ENCODE measurements at places on chromosomes 2 and 18.

GRCh38 chr2:108534584-108535356 lies 500 bp downstream of the LIMS1 start:
- DNase-seq = peak; percentile 77

DNA sequence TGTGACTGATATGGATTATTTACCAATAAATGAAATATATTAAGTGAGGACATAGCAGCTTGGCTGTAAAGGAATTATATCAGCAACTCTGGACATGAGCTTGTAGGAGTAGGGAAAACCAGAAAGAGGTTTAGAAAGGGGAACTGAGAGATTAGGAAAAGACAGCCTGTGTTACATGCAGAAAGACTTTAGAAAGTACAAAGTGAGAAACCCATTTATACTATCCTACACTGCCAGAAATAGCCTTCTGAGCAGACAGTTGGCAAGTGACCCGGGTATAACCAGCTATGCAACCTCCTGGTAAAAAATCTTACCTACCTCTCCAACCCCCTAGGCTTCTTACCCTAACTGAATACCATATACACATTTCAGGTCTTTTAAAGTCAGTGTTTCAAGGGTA lies 134.1 kb downstream of the ANKRD44 start:
- no peak for DNase-seq

DNA sequence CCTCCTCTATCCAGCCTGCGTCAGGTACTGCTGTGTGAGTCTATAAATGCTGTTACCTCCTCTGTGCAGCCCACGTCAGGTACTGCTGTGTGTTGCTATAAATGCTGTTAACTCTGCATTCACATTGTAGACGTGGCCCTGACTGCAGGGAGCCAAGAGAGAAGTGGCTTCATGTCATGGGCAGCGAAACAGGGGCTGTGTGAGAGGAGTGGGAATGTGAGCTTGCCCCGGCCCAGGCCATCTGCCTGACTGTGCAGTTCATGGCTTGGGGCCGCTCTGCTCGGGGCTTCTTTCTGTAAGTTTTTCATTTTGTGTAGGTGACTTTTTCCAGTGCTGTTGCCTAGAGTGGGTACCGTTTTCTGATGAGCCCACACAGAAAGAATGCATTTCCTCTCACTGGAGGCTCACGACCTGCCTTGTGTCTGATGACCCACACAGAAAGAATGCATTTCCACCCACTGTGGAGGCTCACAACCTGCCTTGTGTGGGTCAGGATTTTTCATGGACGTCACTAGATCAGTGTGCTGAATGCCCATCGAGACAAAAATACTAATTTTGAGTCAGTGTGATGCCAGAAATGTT lies 104.5 kb downstream of the SNTG2 start:
- no peak for DNase-seq

DNA sequence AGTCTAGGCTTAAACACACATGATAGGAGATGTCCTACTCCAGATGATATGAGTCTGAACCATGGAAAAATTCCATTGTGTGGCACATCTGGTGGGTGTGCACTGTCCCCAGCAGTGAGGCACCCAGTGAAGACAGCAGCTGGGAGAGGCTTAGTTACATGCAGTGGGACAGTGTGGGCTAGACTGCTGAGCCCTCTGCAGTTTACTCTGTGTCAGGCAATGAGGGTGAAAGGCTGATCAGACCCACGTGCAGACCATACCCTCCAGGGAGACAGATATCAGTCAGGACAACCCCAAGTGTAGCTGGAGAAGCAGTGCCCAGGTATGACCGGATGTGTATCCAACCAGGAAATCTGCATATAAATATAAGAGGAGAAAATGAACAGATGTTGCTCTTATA lies 13.4 kb downstream of the IL37 start:
- no peak for DNase-seq

DNA sequence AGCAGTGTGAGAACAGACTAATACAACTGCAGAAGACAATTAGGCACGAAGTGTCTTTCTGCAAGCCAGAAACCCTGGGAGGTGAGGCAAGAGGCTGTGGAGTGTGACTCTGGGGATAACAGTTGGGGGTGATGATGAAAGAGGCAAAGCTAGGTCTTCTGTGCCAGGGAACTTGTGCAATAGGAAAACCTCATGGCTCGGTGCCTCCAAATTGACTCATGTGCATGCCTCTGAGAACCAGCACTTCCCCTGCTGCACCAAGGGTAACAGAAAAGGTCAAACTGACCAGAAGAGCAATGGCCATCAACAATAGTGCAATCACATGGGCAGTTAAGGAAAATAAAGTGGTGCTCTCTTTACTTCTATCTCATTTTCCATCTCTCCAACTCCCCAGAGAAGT lies 136.4 kb downstream of the SCG2 start:
- no peak for DNase-seq

- no peak for DNase-seq
Measured at GRCh38 chr2:239386872-239387445, 13.9 kb downstream of the HDAC4 start.

DNA sequence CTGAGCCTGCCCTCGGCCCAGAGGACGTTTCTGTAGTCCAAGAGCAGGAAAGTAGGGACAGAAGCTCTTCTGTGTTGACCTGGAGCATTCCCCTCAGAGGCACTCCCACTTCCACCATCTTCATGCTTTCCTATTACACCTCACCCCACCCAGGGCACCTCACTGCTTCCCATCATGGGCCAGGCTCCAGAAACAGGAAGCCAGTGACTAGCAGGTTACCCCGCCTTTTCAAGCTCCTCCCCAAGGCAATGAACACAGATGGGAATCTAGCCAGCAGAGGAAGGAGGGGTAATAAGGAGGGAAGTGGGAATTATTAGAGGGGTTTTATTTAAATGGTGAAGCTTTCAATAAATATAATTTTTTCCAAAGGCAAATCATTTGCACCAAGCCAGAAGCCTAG lies 308.8 kb upstream of the MGAT5 start:
- no peak for DNase-seq

GRCh38 chr18:3040173-3040572 lies 27.2 kb upstream of the LPIN2 start:
- DNase-seq = no peak

DNA sequence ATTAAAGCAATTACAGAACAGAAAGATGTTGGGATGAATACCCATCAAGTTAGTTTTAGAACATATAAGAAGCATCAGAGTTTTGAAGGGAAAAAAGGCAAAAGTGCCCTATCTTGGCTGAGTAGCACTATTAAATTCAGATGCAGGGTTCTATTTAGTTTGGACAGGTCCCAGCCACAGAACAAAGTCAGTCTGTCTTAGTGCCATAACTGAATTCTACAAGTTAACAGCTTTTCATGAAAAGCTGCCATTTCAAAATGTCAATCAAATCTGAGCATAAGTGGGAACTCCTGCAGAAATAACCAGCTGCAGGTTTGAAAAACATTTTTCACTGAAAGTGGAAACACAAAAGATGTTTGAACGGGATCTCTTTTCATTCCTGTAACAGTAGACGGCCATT lies 160.4 kb downstream of the SRBD1 start:
- DNase-seq = no peak

- DNase-seq = no peak
Measured at GRCh38 chr2:202278944-202279343, 13.4 kb downstream of the NOP58 start.

GRCh38 chr2:73889206-73889605 lies 3.6 kb upstream of the ACTG2 start:
- DNase-seq = no peak

DNA sequence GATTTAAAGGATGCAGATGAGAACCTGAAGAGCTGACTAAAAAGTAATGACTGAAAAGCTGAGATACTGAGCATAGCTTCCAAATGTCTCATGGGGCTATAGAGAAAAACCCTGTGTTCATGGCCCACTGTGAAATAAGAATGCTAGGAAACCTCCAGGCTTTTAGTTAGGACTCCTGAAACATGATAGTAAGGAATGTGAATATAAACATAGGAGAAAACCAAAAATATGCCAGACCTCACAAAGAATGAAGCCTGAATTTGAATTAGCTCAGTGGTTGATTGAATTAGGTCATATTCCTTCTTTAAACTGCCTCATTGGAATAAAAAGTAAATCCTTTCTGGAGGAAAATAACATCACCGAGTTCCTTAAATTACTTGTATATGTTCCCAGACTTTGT lies 194.5 kb upstream of the NXPH2 start:
- no peak for DNase-seq

- DNase-seq = no peak
Measured at GRCh38 chr2:73131807-73132206, 19.1 kb upstream of the RAB11FIP5 start.

- DNase-seq = no peak
Measured at GRCh38 chr2:9146646-9147045, 60.0 kb upstream of the ASAP2 start.

- DNase-seq = no peak
Measured at GRCh38 chr2:233853883-233854240, 473 bp downstream of the HJURP start.

GRCh38 chr2:236194786-236195185 lies 26.6 kb upstream of the GBX2 start:
- DNase-seq = no peak

DNA sequence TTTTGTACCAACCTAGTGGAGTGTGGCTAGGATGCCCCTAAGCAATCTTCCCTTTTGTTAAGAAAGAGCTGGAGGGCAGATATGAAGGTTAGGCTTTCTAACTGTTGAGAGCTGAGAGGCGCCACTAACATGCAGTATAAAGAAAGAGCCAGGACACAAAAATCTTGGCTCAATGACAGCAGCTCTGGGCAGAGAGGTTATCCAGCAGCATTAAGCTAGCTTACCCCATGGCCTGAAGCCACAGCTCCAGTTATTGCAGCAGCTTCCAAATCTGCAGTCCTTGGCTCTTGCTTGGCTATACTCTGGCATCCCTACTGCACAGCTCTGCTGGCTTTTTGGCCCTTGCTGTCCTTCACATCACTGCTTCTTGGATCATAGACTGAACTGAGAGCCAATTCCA lies 213.4 kb downstream of the GPD2 start:
- no peak for DNase-seq

- no peak for DNase-seq
Measured at GRCh38 chr18:24530630-24531111, 70.2 kb downstream of the HRH4 start.

DNA sequence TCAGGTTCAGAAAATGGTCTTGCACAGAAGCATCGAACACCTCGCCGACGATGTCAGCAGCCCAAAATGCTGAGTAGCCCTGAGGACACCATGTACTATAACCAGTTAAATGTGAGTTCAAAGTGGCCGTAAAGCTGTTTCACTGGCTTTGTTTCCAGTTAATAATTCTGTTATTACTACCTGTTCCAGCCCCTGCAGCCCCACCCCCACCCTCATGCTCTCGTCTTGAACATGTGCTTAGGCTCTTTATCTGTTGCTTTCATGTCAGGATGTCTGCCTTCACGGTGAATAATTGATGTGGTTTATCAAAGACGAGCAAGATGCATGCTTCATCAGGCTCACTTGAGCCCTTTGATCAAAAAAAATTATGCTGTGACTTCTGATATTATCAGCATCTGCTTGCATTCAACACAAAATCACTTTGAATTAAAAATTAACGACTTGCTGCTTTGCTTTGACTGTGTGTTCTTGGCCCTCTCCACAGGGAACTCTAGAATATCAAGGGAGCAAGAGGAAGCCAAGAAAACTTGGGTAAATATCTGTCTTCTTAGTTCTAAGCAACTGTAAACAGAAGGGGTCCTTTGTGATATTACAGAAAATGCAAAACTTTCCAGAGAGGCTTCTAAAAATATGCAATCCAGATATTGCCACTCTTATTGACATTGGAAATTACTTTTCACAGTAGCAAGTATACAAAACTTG lies 63.4 kb upstream of the SP5 start:
- DNase-seq = no peak

- DNase-seq = no peak
Measured at GRCh38 chr2:152354909-152355308, 19.9 kb downstream of the FMNL2 start.

DNA sequence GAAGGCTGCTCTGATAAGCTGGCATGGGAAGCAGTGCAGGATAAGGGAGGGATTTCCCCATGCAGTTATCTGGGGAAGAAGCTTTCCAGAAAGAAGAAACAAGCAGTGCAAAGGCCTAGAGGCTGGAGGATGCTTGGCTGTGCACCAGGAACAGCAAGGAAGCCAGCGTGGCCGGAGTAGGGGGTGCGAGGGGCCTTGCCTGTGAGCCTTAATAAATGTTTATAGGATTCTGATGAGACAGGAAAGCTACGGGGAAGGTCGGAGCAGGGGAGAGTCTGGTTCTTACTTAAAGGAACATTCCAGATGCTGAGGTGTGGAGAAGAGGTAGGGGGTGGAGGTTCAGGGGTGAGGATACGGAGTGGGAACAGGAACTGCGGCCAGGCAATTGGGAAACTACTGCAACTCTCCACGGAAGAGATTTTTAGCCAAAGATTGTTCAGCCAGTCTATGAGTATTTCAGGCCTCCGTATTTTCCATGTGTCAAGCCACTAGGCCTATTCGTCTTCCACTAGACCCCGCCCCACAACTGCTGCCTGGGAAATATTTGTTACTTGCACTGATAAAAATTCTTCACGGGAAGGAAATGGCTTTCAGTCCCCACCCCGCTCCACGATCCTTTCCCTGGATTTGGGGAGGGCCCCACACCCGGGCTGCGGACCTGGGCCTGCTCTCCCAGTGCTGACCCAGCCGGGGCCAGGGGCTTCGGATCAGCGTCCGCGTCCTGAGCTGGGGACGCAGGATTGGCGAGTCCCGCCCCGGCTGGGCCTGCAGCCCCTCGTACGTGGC lies 516 bp downstream of the EIF2AK2 start:
- DNase-seq = peak; percentile 84

DNA sequence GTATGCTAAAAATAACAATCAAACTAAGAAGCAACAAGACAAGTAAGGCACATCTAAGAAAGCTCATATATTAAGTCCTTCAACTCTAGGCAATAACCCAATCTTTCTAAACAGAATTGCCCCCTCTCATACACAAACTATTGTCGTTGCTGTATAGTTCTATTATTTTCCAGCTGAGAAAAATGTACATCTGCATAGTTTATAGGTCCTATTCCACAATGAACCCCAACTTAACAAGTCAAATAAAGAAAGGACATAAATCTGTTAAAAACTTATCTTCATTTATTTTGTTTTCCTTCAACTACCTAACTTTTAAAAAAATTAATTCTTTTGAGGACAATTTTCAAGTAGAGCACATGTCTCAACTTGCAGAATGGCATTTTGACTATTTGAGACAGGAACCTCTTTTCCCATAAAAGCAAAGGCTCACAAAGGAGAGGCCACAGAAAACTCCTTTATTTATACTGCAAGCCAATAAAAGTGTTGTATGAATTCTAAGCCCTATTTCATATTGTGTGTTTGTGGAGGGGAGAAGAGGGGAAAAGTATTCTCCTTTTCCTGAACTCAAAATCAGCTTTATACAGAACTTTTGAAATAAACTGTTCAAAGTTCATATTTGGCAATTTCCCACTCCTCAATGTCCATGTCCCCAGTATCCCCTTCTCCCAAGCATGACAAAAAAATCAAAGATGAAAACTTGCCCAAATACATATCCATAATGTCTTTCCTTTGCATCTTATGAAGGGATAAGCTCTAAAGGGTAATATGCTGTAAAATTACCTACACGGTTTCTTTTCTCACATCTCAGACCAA lies 37.4 kb downstream of the RTN4 start:
- DNase-seq = no peak

DNA sequence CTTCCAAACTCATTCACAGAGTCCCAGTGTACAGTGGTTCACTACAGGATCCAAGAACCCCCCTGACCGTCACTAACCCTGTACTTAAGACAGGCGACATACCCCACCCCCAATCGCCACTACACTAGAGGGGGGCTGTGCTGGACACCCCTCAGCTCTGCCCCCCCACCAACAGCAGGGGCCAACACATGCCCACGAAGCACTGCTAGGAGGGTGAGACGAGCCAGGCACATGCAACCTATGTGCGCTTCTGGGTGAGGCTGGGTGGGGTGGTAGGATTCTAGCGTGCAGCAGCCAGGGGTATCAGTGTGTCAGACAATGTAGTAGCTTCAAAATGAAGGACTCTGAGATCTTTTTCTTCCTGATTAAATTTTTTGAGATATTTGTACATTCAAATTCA lies 67.8 kb downstream of the UXS1 start:
- DNase-seq = no peak
